ENCODE measurements at places on chromosomes 4 and X.

DNA sequence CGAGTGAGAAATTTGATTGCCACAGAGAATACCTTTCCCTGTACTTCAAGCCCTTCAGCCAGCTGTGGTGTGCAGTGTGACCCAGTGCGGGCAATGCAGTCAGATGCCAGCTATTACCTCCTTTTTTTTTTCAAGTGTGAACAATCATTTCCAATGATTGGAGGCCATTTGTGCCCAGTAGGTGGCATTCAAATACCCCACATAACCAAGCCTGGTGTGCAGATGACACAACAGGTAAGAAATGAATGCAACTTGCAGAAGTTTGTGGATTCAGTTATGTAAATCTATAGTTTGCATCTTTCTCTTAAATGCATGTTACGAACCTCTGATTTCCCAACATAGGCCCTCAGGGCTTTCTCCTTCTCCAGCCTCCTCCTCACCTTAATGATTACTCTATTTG, 98.0 kb downstream of the CLCN4 start:
- DNase-seq, result no peak

DNA sequence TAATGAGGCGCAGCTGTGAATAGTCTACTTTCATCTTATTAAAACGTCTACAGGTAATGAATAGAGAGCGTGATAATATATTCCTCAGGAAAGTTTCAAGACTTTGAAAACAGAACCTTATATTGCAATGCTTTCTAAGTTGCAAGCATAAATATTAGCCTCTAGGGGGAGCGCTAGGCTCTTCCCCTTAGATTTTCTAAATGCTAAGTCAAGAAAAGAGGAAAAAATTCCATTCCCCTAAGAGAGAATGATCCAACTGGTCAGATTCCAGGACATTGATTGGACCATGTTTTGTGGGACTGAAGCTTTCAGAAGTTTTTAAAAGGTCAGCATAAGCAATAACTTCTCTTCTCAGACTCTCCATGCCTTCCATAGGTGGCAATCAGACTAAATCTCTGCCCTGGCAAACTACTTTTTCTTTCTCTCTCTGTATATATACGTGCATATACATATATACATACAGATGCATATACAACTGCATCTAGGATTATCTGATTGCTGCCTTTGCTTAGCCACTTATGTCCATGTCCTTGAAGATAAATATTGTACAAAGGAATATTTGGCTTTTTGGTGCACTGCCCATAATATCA, 492.9 kb downstream of the INPP4B start:
- DNase-seq, result no peak

- DNase-seq, result no peak
These were observed 110.9 kb downstream of the FBXW7 start for GRCh38 chr4:152424977-152425376.

GRCh38 chrX:2859197-2859797, 30.6 kb downstream of the GYG2 start:
- no peak for DNase-seq

DNA sequence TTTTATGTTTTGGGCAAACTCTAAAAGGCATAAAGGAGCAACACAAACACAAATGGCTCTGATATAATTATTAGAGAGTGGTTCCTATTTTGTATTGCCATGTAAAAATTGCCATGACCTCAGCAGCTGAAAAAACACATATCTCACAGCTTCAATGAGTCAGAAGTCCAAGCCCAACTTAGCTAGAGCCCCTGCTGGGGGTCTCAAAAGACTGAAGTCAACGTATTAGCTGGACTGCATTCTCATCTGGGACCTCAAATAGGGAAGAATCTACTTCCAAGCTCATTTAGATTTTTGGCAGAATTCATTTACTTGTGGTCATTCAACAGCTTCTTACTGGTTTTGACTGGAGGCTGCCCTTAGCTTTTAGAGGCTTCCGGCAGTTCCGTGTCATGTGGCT, 47.4 kb downstream of the FREM3 start:
- DNase-seq, result no peak

DNA sequence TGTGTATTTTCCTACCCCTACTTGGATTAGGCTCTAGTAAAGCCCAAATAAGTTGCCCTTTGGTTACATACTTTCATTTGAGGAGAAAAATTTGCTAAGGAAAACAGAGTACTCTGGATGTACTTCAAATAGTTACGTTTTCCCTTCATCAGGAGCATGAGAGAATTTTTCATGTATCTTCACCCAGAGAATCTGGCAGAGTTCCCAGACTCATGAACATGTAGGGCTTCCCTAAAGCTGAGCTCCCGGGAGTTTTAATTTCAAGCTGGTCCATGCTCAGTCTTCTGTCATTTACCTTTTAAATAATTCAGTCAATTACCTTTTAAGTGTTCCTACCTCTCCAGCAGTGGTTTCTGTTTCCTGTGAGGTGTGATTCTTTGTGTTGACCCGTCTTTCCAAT, 367.5 kb upstream of the GRID2 start:
- no peak for DNase-seq

DNA sequence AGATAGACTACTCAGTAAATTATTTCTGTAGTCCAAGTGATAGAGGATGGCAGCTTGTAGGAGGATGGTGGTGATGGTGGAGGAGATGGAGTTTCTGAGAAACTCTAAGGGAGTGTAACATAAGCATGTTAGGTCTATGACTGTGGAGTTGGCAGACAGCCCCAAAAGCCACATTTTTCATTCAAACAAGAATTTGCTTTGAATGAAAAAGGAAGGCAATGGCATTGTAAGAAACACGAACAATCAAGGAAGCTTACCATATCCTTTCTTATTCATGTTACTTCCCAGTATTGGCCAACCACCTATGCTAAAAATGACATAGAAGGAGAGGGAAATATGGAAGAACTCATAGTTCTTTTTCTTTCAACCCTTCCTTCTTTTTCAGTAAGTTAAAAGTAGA, 18.7 kb upstream of the SEC24B start:
- no peak for DNase-seq

GRCh38 chr4:161186750-161187149, 977.0 kb downstream of the FSTL5 start:
- no peak for DNase-seq

DNA sequence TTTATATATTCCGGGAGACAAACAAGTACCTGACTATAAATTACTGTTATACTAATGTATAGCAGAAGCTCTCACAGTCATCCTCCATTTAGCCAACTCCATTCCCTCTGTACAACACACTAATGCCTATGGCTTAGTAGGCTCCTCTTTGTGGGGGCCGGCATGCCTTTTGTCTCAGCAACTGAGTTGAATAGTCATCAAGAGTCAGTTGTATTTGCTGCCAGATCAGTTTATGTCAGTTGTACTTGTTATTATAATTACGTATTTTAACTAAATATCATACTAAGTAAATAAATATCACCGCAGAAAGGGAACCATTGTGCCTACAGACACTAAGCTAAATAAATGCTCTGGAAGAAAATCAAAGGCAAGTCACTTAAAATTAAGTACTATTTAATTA, 9.9 kb downstream of the PRMT9 start:
- no peak for DNase-seq

Measured in activated effector memory CD4-positive, alpha-beta T cell treated with Interleukin-2 at 50 U/mL for 16 hours (primary cell).